ENCODE measurements at places on chromosomes 5 and 9.

DNA sequence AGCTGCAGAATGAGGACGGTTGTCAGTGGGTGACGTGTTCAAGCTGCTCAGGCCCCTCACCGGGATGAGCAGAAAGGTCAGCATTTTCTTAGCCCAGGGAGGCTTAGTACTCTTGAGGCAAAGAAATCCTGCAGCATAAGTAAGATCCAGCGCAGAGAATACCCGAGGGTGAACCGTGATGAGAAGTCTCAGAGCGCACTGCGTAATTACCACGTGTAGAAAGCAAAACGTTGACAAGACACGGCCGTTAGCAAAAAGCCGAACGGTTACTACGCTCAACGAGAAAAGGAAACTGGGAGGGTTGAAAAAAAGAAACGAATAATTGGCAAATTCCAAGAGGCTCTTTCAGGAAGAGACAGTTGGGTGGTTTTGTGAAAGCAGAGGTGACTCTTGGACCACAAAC, 104.0 kb downstream of the COL23A1 start:
- DNase-seq: no peak

- DNase-seq: no peak
Measured at GRCh38 chr9:134384811-134385479, 58.7 kb downstream of the RXRA start.

DNA sequence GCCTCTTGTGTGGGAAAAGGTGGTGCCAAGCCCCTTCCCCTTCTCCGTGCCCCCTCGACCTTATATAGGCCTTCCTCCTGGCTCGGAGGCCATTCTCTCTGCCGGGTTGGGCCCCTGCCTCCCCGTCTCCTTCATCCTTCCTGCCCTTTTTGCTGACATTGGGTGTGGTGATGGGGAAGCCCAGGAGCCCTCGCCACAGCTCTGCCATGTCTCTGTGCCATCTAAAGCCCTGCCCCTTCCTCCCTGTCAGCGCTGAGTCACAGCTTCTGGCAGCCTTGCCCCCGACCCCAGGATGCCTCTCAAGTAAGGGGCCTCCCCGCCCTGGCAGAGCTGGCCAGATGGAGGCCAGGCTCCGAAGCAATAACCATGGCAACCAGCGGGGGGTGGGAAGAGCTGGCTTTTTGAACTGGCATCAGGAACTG, 30.4 kb downstream of the JADE2 start:
- no peak for DNase-seq

GRCh38 chr5:65970481-65971367, 44.3 kb downstream of the ERBIN start:
- no peak for DNase-seq

- DNase-seq: no peak
Measured at GRCh38 chr5:62386824-62387223, 16.9 kb downstream of the DIMT1 start.
